Stimulated activated CD4-positive, alpha-beta T cell treated with anti-CD3 and anti-CD28 coated beads, Interleukin-15, amount 100 ng/mL, for 48 hours (primary cell): ENCODE measurements at places on chromosomes 2 and 18.

GRCh38 chr2:85395912-85396475 is 14.2 kb downstream of the CAPG start:
- DNase-seq = no peak

GRCh38 chr2:102301867-102302362 is 9.4 kb upstream of the IL1RL1 start:
- peak; percentile 47 for DNase-seq

- DNase-seq = peak; percentile 63
These were observed 54.1 kb downstream of the TAF1B start for GRCh38 chr2:9897331-9897737.

DNA sequence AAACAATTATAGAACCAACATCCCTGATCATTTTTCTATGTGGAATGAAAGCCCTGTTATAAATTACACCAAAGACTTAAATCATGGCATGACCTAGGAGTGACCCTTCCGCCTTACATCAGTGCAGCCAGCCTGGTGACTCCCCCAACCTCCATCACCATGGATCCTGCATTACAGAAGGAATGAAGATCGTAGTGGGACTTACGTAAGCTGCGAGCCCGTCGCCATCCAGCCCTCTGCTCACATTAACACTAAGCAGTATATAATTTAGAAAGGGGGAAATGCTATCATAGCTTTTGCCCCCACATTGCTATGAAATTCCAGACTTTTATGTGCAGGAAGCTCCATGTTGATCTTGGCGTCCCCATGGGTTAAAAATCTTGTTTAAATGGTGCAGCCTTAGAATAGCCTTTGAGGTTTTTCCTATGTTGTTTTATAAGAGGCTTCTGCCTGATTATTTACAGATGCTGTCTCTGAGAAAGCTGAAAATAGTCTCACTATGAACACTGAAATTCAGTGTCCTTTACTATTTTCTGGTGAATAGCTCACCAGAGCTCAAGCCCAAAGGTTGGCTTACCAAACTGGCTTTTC is 76.3 kb downstream of the COLEC12 start:
- DNase-seq = no peak

DNA sequence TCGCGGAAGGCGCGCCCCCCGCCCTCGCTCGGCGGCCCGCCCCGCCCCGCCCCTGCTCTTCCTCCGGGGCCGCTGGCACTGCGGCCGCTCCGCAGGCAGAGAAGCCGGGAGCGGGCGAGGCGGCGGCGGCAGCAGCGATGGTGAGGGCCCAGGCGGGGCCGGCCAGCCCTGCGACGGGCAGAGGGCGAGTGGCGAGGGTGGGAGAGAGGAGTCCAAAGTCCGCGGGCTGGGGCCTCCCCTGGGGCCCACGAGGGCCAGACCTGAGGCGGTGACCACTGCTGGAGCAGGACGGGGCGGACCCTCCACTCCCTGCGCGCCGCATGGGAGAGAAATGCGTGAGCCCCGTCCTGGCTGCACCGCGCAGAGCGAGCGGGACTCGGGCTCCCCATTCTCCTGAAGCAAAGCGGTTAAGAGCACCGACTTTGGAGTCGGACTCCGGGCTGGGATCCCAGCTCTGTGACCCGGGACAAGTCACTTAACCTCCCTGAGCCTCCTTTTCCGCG is at the start of gene VAMP5:
Gene VAMP5 (plus strand): TSS at position 78 of the 503 bp plus-strand sequence. CDS start 60 bp downstream, at position 138.
- no peak for DNase-seq

DNA sequence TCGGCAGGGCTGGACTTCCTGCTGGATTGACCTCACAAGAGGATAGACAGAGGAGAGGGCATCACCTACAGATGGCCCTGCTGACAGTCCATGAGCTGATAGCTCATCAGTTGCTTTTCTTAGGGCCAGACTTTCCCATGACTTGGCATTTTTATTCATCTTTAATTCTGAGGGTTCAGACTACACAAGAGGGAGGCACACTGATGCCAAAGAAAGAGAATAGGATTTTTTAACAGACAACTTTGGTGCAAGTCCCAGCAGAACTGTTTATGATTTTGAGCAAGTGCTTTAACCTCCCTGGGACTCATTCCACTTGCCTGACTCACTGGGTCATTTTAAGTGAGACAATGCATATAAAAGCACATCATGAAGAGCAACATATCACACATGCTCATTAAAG is 299.2 kb downstream of the INSIG2 start:
- DNase-seq = no peak

- DNase-seq = no peak
These were observed 496.1 kb upstream of the RAB6C start for GRCh38 chr2:129483366-129483765.

GRCh38 chr2:65292461-65293011 is 64.9 kb downstream of the ACTR2 start:
- no peak for DNase-seq

GRCh38 chr2:218362606-218363005 is 5.9 kb downstream of the CATIP start:
- DNase-seq = no peak

GRCh38 chr2:138516030-138516704 is 14.6 kb downstream of the SPOPL start:
- no peak for DNase-seq

GRCh38 chr2:7286120-7286519 is 368.9 kb downstream of the RNF144A start:
- no peak for DNase-seq

DNA sequence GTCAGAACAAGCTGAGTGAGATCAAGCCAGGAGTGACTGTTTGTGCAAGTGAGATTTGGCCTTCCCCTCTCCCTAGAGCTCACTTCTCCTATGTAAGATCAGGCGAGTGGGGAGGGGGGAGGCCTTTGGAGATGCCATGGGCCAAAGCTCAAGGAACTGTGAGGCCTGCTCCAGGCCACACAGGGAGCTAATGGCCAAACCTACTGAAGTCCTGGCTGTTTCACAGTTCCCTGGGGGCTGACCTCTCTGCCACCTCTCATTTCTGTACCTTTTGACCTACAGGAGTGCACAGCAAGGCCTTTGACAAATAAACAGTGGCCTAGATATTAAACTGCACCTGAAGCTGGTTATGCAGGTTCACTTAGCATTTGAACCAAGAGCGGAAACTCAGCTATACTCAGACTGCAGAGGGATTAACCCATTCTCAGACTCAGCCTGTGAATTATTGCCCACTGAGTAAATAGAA is 235.0 kb upstream of the NT5C1B start:
- no peak for DNase-seq

DNA sequence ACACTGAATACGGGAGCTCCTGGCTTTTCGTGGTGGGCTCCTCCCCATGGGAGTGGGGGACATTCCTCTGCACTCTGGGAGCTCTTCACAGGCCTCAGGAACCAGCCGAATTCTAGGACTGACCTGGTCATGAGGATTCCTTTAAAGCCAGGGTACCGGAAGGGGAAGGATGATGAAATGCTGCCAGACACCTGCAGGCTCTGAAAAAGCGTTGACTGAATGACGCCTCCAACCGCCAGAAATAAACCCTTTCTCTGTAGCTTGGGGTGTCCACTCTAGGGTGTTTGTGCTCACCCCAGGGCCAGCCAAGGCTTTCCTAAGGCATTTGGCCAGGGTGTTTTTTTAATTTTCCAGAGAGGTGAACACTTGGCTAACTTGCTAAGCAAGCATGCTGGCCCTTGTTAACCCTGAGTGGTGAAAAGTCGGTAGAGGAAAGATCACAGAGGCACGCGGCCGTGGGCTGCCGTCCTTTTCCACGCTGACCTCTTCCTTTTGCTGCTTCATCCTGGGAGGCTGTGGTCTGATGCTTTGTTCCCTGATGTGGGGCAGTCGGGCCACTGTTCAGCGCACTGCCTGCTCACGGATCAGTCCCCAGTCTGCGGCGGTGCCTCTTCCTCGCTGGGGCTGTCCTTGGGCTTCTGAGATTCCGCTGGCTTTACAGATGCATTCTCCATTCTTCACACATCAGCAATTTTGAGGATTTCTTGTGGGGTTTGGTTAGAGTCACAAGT is 32.0 kb downstream of the IMPA2 start:
- no peak for DNase-seq

- DNase-seq = no peak
These were observed 38.2 kb upstream of the PPM1B start for GRCh38 chr2:44130441-44130840.

DNA sequence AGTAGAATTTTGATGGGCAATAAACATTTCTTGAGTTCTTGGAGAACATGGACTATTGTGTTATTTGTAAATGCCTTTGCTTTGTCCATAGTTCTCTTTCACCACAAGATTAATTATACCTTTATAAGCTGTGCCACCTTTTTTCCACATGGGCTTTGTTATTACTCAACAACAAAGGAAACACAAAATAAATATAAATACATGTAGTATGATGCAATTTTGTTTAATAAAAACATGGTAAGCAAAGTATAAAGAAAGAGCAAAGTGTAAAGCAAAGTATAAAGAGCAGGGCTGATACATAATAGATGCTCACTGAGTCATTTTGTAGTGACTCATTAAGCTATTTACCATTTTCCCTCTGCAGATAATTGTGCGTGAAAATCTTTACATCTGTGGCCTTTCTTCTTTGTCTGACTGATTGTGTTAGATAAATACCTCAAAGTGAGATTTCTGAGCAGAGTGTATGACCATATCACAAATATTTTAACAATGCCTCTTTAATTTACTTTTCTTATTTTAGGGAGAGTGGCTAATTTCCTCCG is 80.9 kb downstream of the CERS6 start:
- DNase-seq = no peak

DNA sequence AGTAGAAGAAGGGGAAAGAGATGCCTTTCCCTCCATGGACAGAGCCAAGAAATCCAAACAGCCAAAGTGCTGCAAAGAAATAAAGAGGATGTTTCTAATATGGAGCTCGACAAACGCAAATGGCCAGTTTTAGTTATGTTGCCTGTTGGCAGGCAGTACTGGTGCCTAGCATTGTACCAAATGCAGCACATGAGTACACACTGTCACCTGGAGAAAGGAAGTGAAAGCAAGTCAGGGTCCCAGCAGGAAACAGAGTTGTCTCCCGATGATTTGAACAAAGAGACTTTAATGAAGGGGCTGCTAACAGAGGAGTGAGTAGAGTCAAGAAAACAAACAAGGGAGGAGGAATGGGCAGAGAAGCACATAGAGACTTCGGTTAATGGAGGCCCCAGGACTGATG is 623.0 kb downstream of the BCL11A start:
- DNase-seq = no peak

DNA sequence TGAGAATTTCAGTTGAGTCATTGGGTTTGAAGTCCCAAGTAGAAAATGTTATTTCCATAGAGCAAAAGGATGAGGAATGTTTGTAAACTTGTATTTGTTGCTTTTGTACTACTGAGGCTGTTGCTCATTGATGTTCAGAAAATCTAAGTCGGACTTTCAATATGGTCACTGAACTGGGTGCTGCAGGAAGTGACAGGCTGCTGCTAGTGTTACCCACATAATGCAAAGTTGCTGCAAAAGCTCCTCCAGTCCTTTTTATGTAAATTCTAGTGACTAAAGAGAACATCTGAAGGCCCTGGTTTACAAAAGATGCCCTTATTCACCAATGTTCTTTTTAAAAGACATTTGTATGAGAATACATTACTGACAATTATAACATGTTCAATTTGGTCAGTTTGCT is 131.1 kb upstream of the FAM98A start:
- DNase-seq = no peak

DNA sequence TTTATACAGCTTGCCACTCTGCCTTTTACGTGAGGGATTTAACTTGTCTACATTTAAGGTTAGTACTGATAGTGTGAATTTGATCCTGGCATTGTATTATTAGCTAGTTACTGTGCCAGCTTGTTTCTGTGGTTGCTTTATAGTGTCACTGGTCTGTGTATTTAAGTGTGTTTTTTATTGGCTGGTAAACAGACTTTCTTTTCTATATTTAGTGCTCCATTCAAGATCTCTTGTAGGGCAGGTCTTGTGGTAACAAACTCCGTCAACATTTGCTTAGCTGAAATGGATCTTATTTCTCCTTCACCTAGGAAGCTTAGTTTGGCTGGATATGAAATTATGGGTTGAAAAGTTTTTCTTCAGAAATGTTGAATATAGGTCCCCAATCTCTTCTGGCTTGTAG is 1971.0 kb upstream of the LRRTM1 start:
- DNase-seq = no peak

- DNase-seq = no peak
These were observed 11.6 kb downstream of the BMPR2 start for GRCh38 chr2:202387608-202388342.

DNA sequence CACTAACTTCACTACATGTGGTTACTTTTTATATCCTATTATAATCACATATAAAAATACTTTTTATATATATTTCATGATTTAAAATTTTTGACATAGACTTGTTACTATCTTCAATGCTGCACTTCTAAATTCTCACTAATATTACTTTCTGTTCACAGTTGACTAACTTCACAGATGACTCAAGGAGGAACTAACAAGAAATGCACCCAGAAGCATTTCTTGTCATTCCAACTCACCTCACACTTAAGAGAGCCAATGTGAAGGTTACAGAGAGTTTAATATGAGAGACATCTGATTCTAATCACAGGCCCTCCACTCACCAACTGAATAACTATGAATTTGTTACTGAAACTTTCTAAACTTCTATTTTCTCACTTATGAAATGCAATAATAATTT is 399.8 kb upstream of the SLC8A1 start:
- no peak for DNase-seq

GRCh38 chr18:22703883-22704585 is 229.1 kb upstream of the RBBP8 start:
- no peak for DNase-seq

GRCh38 chr2:207184348-207184747 is 18.6 kb upstream of the KLF7 start:
- DNase-seq = no peak

GRCh38 chr18:31439807-31440325 is 7.7 kb upstream of the DSG3 start:
- no peak for DNase-seq

DNA sequence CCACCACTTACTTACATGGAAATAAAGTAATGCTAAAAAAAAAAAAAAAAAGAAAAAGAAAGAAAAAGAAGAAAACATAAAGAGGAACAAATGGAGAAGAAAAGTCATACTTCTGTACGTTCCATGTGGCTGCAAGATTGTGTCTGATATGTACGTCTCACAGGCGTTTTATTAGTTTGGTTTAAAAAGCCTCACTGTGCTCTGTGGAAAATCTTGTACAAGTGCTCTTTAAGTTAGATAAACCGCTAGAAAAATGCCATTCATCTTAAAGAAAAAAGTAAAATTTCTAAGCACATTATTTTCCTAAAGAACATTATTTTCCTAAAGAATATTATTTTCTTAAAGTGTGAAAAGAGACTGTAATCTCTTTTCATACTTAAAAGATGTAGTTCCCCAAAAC is 165.1 kb downstream of the ZNF521 start:
- no peak for DNase-seq

DNA sequence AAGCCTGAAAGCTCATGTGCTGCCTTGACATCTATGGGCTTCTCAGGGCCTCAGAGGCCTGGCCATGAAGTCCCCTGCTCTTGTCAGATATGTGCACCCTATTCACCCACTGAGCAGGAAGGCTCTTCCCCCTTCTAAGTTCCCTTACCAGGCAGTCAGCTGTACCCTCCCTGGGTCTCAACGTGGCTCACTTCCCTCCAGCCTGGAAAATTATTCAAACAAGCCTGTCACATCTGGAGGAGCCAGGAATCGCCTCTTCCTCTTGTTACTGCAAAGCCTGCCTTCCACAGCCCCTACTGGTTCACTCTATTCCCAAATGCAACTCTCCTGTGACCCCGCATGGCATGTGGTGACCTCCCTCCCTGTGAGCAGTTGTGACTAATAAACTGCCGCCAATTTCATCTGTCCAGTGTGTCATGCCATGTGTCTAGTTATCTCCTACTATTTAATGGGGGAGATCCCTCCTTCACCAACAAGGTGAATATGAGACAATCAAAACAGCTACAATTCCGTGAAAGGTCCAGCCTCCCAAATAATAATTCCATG is 8.4 kb upstream of the SERPINB8 start:
- no peak for DNase-seq
